Activated CD4-positive, alpha-beta T cell treated with anti-CD3 and anti-CD28 coated beads, Interleukin-2, amount 50 U/mL, for 24 hours (primary cell): ENCODE measurements at places on chromosomes 11 and 22.

DNA sequence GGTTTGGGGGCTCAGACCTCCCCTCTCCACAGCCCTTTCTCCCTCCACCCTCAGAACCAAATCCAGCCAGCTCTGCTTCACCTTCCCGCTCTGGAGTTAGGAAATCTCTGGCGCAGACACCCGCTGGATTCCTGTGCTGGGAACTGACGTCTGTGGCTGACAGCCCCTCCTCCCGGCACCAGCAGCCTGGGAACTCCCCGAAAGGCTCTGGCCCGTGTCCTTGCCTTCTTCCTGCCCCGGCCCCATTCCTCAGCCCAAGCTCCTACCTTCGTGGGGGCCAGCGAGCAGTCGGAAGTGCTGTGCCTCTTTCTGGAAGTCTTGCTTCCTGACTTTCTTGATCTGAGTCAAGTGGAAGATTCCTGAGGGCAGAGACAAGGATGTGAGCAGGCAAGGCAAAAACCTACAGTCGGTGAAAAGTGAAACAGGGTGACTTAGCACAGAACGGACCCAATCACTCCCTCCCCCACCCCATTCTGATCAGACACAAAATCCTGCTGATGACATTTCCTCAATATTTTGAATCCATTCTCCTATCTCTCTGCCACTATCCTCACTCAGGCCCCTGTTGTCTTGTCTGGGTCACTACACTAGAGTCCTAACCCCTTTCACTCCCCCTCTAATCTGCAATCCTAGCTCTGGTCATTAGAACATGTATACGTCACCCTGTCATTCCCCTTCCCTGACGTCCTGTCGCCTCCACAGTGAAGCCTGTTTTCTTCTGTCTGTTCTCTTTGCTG is 34.1 kb downstream of the CHRDL2 start:
- no peak for DNase-seq

GRCh38 chr11:45267652-45268299 is 18.4 kb downstream of the SYT13 start:
- no peak for DNase-seq

- no peak for DNase-seq
Measured at GRCh38 chr11:77073328-77074001, 6.7 kb downstream of the CAPN5 start.

- no peak for DNase-seq
Measured at GRCh38 chr11:85182441-85183387, 444.4 kb downstream of the DLG2 start.

DNA sequence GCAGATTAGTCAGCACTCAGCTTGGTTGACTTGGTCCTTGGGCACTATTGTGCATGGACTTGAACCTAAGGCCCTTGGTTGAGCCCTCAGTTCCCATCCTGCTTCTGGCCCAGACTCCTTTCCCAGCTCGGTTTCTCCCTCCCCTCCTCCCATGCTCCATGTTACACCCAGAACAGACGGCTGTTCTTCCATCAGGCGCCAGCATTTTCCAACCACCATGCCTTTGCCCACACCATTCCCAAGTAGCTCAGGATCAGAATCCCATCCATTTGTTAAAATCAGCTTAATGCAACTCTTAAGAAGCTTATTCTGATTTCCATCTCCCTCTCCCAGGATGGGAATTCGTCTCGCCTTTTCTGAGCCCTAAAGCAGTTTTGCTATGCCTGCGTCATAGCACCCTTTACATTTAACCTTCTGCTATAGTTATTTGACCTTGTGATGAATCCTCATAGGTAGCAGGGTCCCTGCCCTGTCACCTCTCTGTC is 110.7 kb downstream of the MICAL2 start:
- DNase-seq: no peak
